ENCODE measurements at places on chromosomes 1 and 21. TPM values are rescaled to one million over a fixed set of nuclear protein-coding genes. Genes with fewer than 3 reads are reported as not detected.
A peak's percentile ranks its signal among the peaks of the same experiment; 100 is the strongest.

PTCH2 gene
- total RNA-seq, result 0.27 TPM

HLX gene
- 8.1 TPM for total RNA-seq

WNT3A gene
- not detected for total RNA-seq

C1orf50 gene
- total RNA-seq, result 2.4 TPM

SYNC gene
- total RNA-seq, result 0.27 TPM

DNA sequence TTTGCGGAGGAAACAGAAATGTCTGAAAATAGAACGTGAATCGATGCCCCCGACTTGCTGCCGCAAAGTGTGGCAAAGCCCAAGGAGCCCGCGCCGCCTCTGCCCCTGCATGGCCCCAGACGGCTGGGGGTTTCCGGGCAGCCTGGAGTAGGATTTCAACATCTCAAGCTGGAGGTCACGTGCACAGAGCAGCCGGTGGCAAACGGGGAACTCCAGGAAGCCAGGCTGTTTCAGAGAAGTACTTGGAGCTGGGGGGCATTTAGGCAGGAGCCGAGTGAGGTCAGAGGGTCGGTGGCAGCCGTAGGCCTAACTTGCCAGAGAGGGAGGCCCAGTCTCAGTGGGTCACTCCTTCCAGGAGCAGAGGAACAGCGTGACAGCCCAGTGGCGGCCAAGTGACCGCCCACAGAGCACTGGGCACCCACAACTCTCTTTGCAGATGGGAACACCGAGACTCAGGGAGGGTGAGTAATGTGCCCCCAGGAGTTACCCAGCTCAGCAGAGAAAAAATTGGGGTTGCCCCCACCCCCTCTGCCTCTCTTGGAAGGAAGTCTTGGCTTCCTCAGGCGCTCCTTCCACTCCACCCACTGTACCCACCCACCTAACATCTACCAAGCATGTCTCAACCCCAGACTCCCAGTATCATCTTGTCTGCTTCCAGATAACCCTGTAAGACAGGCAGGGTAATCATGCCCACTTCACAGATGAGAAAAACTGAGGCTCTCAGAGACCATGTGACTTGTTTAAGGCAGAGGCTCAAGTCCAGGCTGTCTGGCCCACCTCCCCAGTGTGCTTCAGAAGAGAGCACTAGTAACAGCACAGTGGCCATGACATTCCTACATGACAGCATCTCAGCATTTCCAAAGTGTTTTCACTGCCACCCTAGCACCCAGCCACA lies 179.4 kb downstream of the HIVEP3 start:
- peak; percentile 42 for DNase-seq

DNA sequence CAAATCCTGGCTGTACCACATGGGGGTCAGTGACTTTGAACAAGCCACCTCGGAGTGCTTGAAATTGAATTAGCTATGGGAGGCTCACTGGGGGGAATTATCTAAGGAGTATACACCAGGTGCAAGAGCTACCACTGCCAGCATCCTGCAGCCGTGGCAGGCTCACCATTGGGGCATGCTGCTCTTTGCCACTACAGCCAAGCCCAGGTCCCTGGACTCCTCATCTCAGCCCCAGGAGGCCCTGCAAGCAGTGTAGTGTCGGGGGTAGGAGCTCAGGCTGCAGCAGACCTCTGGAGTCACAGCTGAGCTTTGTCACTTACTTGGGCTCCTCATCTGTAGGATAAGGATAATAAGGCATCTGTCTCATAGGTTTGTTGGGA lies 35.3 kb downstream of the ACOT11 start:
- DNase-seq, result no peak

- DNase-seq, result no peak
Measured at GRCh38 chr1:38964140-38964548, 22.5 kb upstream of the RHBDL2 start.

DNA sequence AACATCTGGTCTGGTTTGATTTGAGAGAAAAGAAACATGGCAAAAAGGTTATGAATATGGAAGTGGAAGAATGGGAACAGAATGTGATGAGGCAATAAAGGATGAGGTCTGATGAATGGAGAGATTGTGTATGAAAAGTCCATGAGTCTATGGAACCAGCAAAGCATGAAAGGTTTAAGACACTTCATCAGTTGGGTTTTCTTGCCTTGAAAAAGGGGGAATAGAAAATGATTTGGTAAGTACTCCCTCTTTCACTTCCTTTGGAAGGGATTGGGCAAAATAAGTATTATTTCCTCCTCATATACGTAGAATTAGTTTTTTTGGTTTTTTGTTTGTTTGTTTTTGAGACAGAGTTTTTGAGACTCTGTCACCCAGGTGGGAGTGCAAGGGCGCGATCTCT lies 155.8 kb downstream of the TRIM33 start:
- no peak for DNase-seq

- DNase-seq, result no peak
Measured at GRCh38 chr1:184299406-184299790, 87.4 kb upstream of the C1orf21 start.

DNA sequence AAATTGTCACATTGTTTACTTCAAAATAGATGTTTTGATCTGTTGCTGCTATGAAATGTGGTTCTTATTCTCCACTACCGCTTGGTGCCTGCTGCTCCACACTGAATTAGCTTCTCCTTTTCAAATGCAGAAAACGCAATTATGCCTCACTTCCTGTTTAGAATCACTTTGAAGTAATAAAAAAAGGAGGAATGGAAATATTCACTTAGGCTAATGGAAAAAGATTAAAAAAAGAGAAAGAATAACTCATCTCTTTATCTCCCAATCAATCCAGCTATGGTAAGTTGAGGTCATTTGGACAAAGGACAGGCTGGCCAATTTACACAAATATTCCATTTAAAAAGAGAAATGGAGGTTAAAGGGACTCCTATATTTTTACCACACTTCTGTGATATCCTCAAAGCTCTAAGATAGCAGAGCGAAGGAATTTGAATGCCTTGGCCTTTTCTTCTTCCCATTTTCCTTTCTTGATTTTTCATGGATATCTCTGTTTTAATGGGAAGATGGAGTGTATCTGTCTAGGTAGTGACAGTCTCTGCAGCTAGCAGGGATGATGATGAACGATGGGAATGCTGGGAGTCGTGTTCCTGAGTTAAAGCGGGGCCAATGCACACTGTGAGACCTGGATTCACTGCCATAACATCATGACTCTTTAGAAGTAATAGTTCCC lies 35.7 kb downstream of the RGS5 start:
- DNase-seq, result no peak
